ENCODE measurements at places on chromosomes 3 and 15. TPM values are rescaled to one million over a fixed set of nuclear protein-coding genes. Genes with fewer than 3 reads are reported as not detected.

DNA sequence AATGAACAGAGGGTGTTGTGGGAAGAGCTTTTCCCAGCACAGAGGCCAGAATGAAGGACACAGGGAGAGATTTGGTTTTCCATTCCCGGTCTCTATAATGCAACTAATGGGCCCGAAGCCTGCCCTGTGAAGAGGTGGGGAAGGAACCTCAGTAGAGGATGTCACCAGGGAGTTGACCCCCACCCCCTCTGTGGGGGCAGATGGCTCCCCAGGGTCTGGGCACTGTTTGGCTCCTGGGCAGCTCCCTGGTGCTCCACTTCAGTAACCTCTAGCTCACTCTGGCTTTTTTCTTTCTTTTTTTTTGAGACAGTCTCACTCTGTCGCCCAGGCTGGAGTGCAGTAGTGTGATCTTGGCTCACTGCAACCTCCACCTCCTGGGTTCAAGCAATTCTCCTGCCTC is 109.1 kb upstream of the DLG1 start:
- no peak for DNase-seq

GRCh38 chr3:105398437-105398836 is 31.7 kb downstream of the ALCAM start:
- no peak for DNase-seq

GRCh38 chr3:169455472-169455871 is 208.0 kb downstream of the MECOM start:
- DNase-seq = no peak

- DNase-seq = no peak
These were observed 67.2 kb downstream of the LSM3 start for GRCh38 chr3:14245822-14246221.

DNA sequence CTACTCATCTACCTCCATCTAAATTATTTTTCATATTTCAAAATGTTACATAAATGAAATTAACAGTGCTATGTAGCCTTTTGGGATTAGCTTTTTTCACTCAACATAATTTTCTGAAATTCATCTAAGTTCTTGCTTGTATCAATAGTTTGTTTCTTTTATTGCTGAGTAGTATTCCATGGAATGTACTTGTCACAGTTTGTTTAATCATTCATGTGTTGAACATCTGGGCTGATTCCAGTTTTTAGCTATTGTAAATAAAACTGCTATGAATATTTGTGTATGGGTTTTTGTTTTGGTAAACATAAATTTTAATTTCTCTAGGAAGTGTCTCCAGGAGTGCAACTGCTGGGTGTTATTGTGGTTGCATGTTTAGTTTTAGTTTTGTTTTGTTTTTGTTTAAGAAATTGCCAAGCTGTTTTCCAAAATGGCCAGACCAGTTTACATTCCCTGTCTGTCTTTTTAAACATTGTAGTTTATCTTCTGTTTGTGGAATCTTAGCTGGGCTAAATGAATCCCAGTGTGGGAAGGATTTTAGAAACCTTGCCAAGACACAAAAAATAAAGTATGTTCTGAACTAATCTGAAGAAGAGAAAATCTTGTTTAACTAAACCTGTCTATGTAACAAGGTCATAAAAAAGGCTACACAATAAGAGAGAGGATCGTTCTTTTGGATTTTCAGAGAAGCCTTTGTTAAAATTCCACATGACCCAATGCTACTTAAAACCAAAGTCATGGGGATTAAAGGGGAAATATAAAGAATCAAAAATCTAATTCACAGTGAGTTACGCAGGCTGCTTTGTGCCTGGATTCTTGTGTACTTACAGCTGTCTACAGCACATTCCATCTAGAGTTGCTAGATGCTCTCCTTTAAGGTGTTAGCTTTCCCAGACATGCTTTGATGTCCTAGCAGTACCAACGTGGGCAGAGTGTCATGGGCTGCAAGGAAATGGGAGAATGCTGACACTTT is 129.2 kb upstream of the SUCLG2 start:
- no peak for DNase-seq

GRCh38 chr3:16011376-16011775 is 163.1 kb upstream of the GALNT15 start:
- no peak for DNase-seq

- DNase-seq = no peak
These were observed 160.1 kb upstream of the SATB1 start for GRCh38 chr3:18585004-18585968.

NXPE3 gene
- 50.3 TPM for total RNA-seq

CDCP1 gene
- total RNA-seq = 0.18 TPM

TF gene
- total RNA-seq = 0.64 TPM

Measured in heart right ventricle (tissue), 16 donors.